ENCODE measurements at places on chromosomes 2 and 18.
A peak's percentile ranks its signal among the peaks of the same experiment; 100 is the strongest.

- no peak for DNase-seq
Observed at GRCh38 chr2:136116151-136116812, 1.7 kb downstream of the CXCR4 start.

GRCh38 chr2:142989273-142990204, 112.1 kb downstream of the KYNU start:
- DNase-seq, result peak; percentile 59

DNA sequence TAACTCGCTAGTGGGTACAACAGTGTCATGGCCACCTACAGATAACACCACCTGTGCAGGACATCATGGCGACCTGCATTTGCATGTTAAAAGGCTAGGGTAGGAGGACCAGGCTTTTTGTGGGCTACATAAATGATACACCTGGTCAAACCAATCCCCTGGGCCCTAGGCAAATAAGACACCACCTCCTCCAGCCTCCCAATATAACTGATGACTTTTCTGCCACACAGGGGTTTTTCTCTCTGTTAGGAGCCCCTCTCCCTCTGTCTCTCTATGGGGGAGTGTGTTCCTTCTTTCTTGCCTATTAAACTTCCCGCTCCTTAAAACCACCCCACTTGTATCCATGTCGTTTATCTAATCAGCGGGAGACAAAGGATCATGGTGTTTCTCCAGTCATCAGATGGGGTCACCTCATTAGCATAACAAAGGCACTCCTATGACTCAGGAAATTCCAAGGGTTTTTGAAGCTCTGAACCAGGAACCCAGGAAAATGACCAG, 10.8 kb upstream of the BUB1 start:
- no peak for DNase-seq

GRCh38 chr2:20557635-20558034, 93.3 kb downstream of the HS1BP3 start:
- no peak for DNase-seq

- no peak for DNase-seq
Observed at GRCh38 chr2:216884347-216884746, 24.5 kb upstream of the TNP1 start.

- DNase-seq, result no peak
Observed at GRCh38 chr18:26535630-26536029, 12.7 kb downstream of the KCTD1 start.

Measured in AG10803 (cell line).